ENCODE measurements at places on chromosomes 13 and 19. TPM values are rescaled to one million over a fixed set of nuclear protein-coding genes. Genes with fewer than 3 reads are reported as not detected.
A peak's percentile ranks its signal among the peaks of the same experiment; 100 is the strongest.

VSTM2B gene
- total RNA-seq, result not detected

C5AR2 gene
- 0.34 TPM for total RNA-seq

- DNase-seq, result no peak
These were observed 134.9 kb upstream of the SPACA7 start for GRCh38 chr13:112241288-112241687.

DNA sequence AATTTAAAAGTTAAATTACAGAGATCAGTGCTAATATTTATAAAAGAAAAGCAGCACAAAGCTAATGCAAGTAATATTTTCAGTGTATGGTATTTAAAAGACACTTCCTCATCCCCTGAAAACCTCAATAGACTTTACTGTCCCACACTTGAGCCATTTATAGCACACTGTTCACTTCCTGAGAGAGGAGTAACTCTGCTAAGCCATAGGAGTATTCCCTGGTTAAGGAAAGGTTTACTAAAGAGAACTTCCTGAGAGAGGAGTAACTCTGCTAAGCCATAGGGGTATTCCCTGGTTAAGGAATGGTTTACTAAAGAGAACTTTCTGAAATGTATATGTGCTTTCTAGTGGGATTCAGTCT is 159.4 kb downstream of the NHLRC3 start:
- no peak for DNase-seq

DNA sequence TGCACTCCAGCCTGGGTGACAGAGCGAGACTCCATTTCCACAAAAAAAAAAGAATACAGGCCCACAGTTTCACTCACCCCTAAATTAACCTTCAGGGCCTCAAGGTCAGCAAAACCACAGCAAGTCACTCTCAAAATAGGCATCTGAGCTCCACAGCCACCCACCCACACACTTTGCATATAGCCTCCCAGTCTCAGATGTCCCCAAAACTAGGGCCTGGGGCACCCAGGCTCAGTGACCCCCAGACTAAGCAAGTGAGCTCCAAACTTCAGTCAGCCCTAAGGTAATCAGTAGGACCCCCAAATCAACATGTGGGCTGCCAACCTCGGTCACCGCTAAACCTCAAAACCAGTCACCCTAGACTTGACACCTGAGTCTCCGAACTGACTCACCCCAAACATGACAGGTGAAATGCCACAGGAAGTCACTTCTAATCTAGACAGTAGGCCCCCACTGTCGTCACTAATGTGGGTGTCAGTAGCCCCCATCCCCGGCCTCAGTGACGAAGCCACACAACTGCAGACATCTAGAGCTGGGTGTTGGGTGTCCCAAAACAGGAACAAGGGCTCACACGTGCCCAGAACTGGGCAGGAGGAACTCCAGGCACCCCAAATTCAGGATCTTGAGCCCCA is 13.9 kb downstream of the RABAC1 start:
- no peak for DNase-seq

PRR20D gene
- not detected for total RNA-seq

GRCh38 chr13:98503175-98504028 is 73.5 kb downstream of the STK24 start:
- no peak for DNase-seq

TMEM161A gene
- 27.1 TPM for total RNA-seq

ZNF571 gene
- total RNA-seq, result 4.9 TPM

DNA sequence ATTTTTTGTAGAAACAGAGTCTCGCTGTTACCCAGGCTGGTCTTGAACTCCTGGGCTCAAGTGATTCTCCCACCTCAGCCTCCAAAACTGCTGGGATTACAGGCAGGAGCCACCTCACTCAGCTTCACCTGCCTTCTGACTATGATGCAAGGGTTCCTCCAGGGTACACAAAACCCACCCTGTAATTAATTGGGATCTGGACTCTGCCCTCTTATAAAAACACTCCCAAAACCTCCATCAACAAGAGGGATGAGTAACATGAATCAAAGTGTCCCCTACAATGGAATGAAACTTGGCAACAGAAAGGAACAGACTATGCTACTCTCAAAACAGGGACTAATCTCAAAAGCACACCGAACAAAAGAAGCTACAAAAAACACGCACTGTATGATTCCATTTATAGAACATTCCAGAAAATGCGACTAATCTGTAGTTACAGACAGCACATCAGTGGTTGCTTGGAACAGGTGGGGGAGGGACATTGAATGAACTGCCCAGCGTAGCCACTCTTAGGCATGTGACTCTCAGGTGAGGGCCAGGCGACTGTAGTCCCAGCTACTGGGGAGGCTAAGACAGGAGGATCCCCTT is 3.2 kb upstream of the PRR36 start:
- DNase-seq, result no peak

SPACA4 gene
- not detected for total RNA-seq

DNA sequence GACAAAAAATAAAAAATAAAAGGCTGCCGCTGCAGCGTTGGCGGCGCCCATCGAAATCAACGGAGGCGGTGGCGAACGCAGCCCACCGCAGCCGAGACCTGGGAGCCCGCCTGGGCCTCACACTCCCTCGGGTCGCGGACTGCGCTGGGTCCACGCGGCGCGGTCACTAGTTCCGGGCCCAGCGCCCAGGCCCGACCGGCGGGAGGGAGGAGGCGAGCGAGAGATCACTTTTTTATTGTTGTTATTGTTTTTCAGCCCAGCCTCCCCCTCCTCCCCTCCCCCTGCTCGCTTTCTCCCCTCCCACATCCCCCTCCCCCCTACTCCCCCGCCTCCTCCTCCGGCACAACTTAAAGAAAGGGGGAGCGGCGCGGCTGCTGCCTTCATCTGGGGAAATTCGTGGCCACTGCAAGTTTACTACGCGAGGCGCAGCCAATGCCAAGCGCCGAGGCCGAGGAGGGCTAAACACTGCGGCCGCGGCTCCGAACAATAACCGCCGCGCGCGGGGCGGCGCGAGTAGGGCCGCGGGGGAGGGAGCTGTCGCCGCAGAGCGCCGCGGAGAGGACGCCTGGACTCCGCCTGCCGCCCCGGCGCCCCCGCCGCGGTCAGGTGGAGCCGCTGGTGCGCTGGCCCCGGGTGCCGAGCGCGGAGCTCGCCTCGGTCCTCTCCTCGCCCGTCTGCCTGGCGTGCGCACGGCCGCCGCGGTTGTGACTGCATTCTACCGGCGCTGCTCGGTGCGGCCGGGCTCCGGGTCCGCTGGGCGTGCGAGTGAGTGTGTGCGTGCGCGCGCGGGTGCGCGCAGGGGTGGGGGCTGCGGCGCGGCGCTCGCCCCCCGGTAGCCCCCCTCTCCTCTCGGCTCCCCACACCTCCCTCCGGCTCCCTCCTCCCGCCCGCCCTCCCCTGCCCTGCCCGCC is 505 bp upstream of the ZIC2 start:
- peak; percentile 95 for DNase-seq

GRCh38 chr13:79614250-79614918 is 133.4 kb downstream of the NDFIP2 start:
- no peak for DNase-seq

GRCh38 chr13:59358014-59358413 is 805.7 kb downstream of the DIAPH3 start:
- no peak for DNase-seq

DNA sequence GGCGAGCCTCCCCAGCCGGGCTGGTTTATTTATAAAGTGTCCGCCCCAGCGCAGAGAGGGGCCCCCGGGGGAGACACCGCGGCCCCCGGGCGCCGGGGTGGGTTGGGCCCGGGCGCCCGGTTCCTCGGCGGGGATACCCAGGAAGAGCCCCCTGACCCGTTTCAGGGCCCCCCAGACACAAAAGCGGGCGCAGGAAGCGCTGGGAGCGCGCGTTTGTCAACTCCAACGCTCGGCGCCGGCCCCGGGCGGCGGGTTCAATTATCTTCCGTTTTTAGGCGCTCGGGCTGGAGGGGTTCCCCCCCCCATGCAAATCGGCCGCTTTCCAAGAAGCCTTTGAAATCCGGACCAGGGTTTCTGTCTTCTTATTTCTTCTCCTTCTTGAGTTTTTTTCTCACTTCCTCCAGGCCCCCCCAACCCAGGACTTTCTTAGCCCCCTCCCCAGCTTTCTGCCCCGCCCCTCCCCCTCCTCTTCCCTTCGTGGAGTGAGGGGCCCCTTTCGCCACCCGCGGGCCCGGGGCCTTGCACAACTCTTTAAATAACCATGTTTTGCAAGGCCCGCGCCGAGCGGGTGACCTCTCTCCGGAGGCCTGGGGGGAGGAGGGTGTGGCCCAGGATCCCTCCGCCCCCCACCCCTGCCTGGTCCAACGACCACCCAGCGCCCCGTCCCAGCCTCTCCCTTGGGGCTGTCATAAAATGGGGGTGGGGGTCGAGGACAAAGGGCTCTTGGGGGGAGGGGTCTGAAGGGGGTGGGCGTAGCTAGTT is 935 bp downstream of the ARID3A start:
- no peak for DNase-seq

GRCh38 chr13:33745370-33746324 is 72.3 kb upstream of the RFC3 start:
- no peak for DNase-seq

Data from chondrocyte (in vitro differentiated cells).